ENCODE measurements at places on chromosomes 7 and 10.

DNA sequence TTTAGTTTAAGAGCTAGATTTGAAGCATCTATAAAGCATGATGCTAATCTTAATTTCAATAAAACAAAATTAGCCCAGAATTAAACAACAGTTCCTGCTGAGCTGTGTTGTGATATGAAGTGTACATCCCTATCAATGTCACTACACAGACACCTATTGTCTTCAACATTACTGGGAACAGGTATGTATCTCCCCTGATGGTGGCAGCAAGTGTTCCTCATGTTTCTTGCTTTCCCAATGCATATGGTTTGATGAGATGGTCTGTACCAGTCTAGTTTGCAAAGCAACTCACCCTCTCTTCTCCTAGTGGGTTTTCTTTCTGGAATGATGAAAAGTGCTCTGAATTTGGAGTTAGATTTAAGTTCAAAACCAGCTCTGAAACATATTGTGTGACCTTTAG is 38.1 kb downstream of the TSPAN12 start:
- no peak for DNase-seq

- DNase-seq: no peak
These were observed 134.0 kb upstream of the NPS start for GRCh38 chr10:127415116-127415515.

GRCh38 chr10:127242914-127243313 is 46.5 kb upstream of the INSYN2A start:
- DNase-seq: no peak

GRCh38 chr7:48139459-48139858 is 31.8 kb upstream of the ABCA13 start:
- no peak for DNase-seq

DNA sequence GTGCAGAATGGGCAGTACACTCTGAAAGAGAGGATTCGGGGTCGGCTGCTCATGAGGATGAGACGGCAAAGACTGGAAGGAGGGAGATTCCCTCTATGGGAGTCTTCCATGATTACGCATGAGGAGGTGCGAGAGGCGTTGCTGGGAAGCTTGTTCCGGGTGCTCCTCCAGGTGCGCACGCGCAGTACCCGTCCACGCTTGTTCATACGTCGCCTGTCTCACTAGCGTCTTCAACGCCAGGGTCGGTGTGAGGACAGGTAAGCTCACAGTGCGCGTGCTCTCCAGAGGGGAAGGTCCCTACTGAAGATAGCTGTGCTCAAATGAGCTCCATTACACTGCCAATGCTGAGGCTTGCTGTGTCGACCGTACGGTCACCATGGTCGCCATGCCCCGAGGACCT is 39.3 kb upstream of the BNIP3 start:
- DNase-seq: no peak

DNA sequence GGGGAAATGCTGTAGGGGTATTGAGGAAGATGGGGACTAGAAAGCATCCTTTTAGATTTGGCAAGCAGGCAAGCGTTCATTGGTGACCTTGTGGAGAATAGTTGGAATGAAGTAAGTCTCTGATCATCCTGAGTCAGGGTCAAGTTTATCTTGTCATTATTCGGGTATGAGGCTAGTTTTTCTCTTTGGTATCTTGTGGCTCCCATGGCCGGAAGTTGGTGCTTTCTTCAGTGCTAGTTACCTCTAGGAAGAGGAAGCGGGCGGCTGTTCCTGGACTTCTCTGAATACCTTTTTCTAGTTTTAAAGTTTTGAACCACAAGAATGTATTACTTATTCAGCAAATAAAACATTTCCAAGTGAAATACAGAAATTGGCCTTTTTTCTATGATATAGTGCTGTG is 9.2 kb downstream of the CREM start:
- DNase-seq: peak; percentile 23

DNA sequence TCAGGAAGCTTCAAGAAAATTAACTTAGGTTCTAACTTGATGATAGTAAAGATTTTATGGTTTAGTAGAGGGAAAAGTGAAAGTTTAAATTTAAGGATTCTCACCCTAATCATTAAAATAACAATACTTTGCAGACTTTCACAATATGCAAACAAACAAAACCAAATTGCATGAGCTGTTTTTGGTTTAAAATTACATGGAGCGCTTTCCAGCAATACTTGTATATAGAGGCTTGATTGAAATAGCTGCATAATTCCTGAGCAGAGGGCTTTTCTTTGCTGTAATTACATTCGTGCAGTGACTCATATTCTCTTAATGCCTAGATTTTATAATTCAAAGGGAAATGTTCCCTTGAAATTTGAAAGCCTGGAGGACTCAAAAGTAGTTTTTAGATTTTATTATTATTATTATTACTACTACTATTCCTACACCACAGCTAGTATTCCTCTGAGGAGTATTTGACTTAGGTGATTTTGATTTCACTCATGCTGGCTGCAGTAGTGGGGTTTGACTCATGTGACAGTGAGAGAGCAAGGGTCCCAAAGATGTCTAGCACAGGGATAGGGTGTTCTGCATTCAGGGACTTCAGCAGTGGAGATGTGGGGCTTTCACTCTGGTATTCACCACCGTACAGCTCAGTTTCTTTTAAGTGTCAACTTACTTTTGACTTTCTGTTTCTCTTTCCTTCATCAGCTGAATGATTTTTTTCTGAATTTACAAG is 138.1 kb downstream of the ADAM22 start:
- DNase-seq: no peak

DNA sequence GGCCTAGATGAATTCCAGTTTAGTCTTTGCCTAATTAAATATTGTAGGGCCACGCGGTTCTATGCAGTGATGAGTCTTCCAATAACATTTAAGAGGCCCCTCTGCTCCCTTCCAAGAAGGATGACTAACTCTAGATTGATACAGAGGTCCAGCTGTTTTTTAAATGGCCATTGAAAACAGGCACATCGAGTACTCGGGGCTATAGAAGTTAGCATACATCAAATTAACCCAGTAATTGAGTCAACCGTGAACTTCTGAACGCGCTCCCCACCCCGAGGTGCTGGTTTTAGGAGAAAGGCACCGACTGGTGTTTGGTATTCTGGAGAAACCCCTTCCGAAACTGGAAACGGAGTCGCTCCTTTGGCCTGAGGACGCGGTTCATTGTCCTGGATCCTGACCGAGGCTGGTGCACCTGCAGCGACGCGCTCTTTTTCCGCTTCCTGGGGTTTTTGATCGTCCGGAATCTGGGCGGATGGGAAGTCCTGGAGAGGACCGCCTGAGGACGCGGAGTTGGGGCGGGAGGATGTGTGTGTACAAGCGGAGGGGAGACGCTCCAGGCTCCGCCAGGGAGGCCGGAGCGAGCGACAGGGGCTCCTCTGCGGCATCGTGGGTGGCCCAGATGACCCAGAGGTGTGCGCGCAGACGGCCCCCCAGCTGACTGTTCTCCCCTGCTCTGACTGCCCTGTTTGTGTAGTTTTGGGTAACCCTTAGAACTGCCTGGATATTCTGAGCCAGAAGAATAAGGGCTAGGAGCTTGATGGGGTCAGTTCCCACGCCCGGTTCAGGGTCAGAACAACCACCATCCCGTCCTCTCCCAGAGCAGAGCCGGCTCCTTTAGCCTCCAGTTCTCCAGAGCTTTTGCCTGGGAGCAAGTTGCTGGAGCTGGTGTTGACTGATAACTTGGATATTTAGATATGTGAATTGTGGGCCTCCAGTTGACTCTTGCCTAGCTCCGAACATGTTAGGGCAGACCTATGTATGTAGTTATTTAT is 711 bp downstream of the FAM221A start:
- DNase-seq: peak; percentile 27

GRCh38 chr7:150732786-150733481 is 4.3 kb upstream of the GIMAP5 start:
- DNase-seq: no peak

DNA sequence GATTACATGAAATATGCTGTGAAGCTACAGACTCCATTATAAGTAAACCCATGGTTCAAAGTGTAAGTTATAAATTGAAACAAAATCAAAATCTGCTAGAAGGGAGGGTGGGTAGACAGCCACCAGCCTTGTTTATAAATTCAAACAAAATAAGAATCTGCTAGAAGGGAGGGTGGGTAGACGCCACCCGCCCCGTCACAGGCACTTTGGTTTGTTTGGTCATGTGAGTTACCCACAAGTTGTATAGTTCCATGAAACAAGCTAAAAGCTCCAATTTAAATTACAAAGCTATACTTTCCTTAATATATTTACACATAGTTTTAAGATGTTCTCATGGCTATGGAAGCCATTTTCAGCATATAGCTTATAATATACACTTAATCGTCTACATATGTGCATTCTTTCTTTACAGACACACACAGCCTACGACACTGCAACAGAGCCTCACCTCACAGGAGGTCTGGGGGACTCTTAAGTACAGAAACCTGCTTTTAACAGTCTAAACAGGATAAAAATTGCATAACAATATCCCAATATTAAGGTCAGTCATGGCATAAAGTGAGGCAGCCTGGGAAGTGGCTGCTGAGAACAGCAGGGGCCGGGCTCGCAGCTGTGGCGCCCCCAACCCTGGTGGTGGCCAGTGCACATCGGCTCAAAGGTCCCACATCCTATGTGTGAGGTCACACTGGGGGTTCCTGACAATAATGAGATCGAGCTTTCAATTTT is 28.1 kb upstream of the NCAPG2 start:
- no peak for DNase-seq

DNA sequence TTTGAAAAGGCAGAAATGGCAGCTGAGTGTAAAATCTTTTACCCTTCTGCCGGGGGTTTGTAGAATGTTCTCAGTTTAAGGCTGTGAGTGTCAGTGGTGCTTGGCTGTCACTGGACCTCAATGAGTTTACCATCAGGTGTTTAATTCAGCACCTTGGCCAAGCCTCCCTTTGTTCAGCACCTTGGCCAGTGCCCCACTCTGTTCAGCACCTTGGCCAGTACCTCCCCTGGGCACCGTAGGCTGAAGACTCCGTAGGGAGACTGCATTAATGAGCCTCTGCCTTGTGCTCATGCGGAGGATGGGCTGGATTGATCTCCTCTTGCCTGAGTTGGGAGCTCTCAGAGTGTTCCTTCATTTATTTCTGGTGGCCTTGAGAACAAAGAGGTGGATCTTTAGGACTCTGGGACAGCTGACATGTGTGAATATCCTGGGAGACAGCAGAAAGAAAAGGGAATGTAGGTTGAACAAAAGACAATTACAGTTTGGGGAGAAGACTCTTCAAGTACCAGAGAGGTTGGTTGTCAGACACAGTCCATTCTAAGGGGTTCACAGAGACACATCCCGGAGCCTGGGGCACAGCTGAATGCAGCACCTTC is 1.6 kb downstream of the FAM24A start:
- DNase-seq: peak; percentile 21

GRCh38 chr7:152571068-152571467 is 104.9 kb downstream of the XRCC2 start:
- DNase-seq: no peak

GRCh38 chr10:95820363-95820762 is 64.4 kb downstream of the ENTPD1 start:
- DNase-seq: no peak

DNA sequence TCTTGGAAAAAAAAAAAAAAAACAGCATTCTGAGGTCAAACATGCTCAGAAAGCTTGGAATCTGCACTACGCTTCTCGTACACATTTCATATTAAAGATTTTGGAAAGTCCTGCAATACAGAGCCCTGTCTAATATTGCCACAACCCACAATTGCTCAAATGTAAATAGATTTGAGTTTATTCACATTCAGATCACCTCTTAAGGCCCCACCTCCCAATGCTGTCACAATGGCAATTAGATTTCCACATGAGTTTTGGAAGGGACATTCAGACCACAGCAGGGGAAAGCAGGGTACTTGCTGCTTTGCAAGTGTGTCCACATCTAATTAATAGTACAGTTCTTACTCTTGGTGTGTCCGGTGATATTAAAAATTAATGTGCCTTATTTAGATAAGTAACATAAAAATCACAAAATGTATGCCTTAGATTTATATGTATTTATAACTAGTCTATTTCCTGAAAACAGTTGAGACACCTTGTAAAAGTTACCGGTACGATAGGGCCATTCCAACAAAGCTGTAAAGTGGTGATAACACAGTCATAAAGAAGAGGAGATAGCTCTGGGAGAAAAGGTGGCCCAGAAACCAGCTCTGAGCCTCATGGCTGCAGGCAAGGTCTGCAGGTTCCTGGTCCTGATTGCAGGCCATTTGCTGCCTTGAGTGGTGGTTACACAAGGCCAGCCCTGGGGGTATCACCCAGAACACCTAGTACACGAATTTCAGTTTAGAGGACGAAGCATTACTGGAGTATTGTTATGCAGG is 27.9 kb downstream of the EGFR start:
- no peak for DNase-seq

DNA sequence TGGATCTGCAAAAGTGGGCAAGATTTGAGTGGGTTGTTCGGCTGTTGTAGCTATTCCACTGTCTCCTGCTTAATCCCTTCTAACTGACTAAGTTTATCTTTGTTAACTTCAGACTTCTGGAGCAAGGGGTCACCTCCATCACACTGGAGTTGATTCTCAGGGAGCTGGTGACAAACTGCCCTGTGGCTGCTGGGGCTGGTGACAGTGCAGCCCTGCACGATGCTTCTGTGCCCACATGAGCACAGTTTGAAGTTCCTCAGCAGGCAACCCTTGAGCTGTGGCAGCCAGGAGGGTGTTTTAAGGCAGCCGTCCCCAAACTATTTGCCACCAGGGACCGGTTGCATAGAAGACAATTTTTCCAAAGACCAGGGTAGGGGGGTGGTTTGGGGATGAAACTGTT is 40.5 kb downstream of the ADRB1 start:
- DNase-seq: no peak

GRCh38 chr10:123847686-123848432 is 43.7 kb downstream of the CPXM2 start:
- no peak for DNase-seq

DNA sequence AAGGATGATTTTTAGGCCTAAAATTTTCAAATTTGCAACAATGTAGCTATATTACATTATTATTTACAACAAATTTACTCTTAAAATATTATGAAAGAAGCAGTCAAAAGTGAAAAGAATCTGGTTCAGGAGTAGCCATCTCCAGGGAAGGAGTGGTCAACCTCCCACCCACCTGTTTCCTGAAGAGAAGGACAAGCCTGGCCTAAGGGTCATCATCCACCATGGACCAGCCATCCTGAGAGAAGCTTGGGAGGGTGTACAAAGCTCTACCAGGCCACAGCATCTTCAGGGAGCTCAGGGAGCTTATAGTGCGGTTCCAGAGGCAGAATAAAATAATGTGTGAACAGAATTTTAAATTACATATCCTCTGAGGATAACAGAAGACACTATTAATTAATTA is 38.1 kb downstream of the COL1A2 start:
- DNase-seq: no peak

- peak; percentile 56 for DNase-seq
These were observed 625 bp downstream of the RP9 start for GRCh38 chr7:33108554-33109004.

- no peak for DNase-seq
These were observed 61.2 kb downstream of the SH3PXD2A start for GRCh38 chr10:103793920-103794883.

- DNase-seq: no peak
These were observed 1.7 kb downstream of the ADAM8 start for GRCh38 chr10:133274751-133275683.

Measured in AML-193 (cell line).